Stimulated activated CD4-positive, alpha-beta T cell treated with anti-CD3 and anti-CD28 coated beads, Interleukin-4, amount 100 ng/mL, for 1 hour (primary cell): ENCODE measurements at places on chromosomes 5 and 9.

DNA sequence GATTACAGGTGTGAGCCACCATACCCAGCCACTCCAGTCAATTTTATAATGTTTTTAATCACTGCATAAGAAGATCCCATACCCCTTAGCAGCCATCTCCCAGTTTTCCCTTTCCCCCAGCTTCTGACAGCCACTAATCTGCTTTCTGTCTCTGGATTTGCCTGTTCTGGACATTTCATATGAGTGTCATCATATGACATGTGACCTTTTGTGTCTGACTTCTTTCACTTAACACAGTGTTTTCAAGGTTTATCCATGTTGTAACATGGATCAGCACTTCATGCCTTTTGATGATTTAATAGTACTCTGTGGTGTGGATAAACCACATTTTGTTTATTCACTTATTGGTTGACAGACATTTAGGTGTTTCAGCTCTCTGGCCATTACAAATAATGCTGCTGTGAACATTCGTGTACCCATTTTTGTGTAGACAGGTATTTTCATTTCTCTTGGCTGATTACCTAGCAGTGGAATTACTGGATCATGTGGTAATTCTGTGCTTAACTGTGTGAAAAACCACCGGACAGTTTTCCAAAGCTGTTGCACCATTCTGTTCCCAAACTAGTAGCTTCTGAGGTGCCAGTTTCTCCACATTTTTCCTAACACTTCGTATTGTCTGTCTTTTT, 8.6 kb downstream of the SUSD3 start:
- DNase-seq, result no peak

- no peak for DNase-seq
Observed at GRCh38 chr5:107169867-107170266, 500.9 kb downstream of the EFNA5 start.

GRCh38 chr5:135139381-135140134, 105.5 kb upstream of the PITX1 start:
- no peak for DNase-seq

GRCh38 chr5:6480133-6481051, 31.7 kb downstream of the UBE2QL1 start:
- DNase-seq, result no peak

- no peak for DNase-seq
Observed at GRCh38 chr5:36593867-36594266, 12.5 kb upstream of the SLC1A3 start.

GRCh38 chr5:140926443-140927227, 536 bp downstream of the PCDHAC1 start:
- peak; percentile 28 for DNase-seq

DNA sequence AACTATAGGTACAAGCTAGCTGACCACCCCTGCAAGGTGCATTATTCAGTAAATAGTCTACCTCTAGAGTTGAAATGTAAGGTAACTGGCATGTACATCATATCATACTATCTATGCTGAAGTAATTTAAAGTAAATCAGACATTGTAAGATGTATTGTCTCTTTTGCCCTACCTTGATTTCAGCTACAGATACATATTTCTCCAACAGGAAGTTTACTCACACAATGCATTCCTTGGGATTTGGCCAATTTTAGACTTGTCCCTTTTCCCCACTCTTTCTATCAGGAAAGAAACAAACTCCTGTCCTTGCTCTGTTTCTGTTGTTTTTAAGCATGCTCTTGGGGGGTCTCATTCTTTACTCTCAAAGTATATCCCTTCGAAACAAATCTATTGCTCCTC, 58.5 kb upstream of the TSLP start:
- DNase-seq, result no peak

GRCh38 chr5:424301-425110, 18.5 kb upstream of the EXOC3 start:
- DNase-seq, result no peak

GRCh38 chr9:137721479-137721878, 102.7 kb downstream of the EHMT1 start:
- DNase-seq, result peak; percentile 35

GRCh38 chr5:87020099-87020934, 247.4 kb upstream of the RASA1 start:
- no peak for DNase-seq

DNA sequence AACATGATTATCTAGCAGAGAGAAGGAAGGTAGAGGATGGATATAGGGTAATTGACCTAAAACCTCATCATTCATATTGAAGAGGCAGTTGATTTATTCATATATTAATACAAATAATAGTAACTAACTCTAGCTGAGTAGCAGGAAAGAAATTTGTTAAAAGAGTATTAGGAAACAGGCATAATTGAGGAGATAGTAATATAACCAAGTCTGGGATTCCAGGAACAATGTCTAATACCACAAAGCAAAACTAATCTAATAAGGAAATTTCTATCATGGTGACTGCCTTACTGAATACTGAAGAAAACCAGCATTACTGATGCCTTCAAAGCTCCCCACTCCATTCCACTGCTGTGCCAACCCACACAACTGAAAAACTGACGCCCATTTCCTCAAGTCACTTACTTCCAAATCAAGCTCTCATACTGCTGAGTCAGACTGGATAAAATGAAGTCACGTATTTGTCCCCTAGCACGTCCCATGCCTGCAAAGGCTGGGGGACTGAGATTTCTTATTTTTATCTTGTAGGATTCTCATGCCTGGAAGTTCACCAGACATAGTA, 153.9 kb downstream of the SMC2 start:
- no peak for DNase-seq

GRCh38 chr9:93680443-93681268, 104.3 kb downstream of the PHF2 start:
- DNase-seq, result no peak

GRCh38 chr5:90549223-90549622, 9.4 kb upstream of the ADGRV1 start:
- DNase-seq, result no peak

DNA sequence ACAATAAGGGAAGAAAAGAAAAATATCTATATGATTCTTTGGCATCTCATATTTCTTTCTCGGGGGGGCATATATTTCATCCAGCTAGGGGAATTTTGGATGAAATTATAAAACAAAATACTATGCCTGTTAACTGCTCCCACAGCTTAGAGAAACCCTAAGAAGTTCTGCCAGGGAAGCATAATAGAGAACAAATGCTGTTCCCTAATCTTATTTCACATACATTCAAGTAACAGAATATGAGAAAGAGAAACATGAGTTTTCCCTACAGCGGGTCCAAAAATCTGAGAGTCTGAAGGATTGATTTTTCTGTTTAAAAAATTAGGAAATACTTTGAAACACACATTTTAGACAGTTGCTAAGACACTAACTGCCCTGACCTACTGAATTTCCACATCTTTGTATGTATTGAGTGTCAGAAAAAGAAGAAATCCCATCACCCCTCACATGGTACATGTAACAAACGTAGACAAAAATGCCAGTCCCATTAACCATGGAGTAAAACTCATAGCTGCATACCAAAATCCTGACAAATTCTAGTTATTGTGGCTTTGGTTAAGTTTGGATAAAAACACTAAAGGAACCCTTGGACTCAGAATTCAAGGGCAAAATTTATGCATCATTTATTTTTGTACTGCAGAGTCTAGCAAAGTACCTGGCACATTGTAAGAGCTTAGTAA, 620.2 kb upstream of the DMAC1 start:
- DNase-seq, result no peak

DNA sequence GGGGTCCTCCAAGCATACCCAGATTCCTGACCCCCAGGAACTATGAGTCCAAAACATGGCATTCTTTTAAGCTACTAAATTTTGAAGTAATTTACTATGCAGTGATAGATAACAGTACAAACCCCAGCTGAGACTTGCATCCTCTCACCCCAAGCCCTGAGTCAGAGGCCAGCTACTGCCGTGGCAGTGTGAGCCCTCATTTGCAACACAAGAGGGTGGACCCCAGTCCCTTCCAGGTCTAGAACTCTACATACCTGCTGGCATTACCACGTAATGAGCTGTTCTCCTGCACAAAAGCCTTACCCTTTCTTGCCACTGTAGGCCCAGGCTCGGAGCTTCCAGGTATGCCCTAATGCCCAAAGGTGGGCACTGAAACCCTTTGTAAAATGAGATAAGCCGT, 108.6 kb upstream of the ERCC6L2 start:
- DNase-seq, result no peak

- DNase-seq, result peak; percentile 50
Observed at GRCh38 chr9:128927731-128928411, 7.1 kb downstream of the PHYHD1 start.

DNA sequence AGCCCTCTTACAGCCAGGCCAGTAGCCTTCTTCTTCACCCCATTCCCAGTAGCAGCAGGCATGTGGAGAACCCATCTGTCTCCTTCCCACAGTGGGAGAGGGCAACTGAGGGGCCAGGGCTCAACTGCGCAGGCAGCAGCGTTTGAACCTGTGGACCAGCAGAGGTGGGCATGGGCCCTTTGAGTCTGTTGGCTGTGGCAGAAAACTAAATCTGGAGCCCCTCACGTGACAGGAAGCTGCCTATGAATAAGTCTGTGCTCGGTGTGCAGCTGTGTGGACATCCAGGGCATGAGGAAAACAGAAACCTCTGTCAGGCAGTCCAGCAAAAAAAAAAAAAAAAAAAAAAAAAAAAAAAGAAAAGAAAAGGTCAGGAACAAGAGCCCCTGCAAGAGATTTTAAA, 189.2 kb upstream of the NR3C1 start:
- no peak for DNase-seq

GRCh38 chr5:115774684-115775083, 41.8 kb downstream of the CDO1 start:
- DNase-seq, result no peak
